ENCODE measurements at places on chromosomes 7 and 10.

GRCh38 chr7:34928052-34928451 is 109.2 kb downstream of the DPY19L1 start:
- peak; percentile 87 for DNase-seq

GRCh38 chr7:292826-293225 is 2.9 kb downstream of the FOXL3 start:
- no peak for DNase-seq

DNA sequence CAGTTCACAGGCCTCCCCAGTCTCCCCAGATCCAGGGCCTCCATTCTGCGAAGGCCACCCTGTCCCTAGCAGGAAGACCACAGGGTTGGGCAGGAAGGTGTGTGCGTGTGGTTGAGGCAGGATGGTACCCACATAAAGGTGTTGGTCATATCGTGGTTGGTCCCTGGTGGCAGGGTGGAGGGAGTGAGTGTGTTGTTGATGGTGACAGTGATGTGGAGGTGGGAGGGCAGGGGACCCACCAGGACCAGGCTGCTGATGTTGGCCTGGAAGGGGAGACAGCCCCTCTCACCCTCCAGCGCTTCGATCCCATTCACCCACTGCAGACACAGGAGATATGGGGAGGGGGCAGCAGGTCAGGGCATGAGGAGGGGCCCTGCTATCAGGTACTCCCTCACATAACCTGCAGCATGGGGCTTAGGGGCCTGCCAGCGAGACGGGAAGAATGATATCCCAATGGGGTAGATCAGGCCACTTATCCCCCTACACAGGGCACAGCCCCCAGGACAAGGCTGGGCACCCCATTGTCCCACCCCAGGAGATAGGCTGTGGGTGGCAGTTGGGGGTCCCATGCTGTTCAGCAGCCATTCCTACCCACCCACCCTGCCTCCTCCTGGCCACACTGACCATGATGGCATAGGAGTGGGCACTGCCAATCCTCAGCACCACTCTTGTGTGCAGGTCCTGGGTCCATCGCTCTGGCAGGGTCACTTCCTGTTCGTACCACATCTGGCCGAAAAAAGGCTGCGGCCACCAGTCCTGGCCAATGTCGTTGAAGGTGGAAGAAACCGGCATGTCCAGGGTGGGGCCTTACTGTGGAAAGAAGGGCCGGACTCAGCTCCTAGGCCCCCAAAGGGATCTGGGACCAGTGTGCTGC is 69.0 kb upstream of the ZNF479 start:
- DNase-seq, result no peak

GRCh38 chr7:82602066-82602465 is 158.5 kb upstream of the CACNA2D1 start:
- no peak for DNase-seq

DNA sequence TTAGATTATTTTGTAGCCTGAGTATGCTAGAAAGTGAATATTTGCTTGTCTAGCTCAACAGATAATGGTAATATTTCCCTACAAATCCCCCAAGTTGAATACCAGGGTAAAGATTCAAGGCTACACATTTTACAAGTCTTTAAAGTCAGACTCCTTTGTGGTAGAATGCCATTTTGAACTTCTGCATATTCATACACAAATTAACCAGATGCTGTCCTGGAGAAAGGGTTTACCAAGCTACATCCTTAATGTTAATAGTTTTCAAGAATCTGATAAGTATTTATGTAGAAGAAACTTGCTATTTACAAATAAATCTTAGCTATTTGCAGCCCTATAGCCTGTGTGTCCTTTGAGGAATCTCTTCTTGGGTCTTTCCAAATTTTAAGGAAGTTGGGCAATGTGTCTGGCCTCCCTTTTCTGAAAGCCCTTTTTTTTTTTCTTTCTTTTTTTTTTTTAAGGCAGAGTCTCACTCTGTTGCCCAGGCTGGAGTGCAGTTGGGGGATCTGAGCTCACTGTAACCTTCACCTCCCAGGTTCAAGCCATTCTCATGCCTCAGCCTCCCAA is 82.6 kb downstream of the CPEB3 start:
- no peak for DNase-seq

All from Karpas-422 (cell line).